ENCODE measurements at places on chromosomes 4 and X. TPM values are rescaled to one million over a fixed set of nuclear protein-coding genes. Genes with fewer than 3 reads are reported as not detected.

Gene VSIG4
- 17.8 TPM for total RNA-seq

Gene FGFBP2
- total RNA-seq, result 0.31 TPM

GRCh38 chrX:1418901-1419544, 27.1 kb upstream of the SLC25A6 start:
- DNase-seq, result no peak

DNA sequence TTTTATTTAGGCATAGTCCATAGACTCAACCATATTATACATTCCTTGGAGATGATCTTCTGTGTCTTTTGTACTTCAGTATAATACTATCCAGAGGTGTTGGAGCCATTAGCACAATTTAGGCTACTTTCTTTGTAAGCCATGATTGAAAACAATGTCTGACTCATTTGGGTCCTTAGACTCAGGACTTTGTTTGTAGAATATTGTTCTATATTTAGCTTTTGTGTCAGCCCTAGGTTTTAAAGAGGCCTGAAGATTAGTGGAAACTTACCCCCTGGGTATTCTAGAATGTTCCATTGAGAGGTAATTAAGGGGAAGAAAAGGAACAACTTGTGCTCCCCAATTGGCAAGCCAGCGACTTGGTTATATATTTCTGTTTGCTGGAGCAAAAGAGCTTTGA, 145.2 kb upstream of the SCML1 start:
- no peak for DNase-seq

- no peak for DNase-seq
Observed at GRCh38 chr4:185879666-185880312, 67.8 kb upstream of the SORBS2 start.

GRCh38 chrX:40552768-40553167, 28.0 kb upstream of the ATP6AP2 start:
- no peak for DNase-seq

Measured in gastrocnemius medialis (tissue), 4 donors.